ENCODE measurements at places on chromosomes 5 and 9. TPM values are rescaled to one million over a fixed set of nuclear protein-coding genes. Genes with fewer than 3 reads are reported as not detected.

The ORM1 gene
- total RNA-seq = not detected

The CKMT2 gene
- not detected for total RNA-seq

The PRLR gene
- total RNA-seq = 14.2 TPM

The PKD2L2 gene
- total RNA-seq = not detected

The SPATA31C1 gene
- total RNA-seq = not detected

The SIGMAR1 gene
- 148 TPM for total RNA-seq

The RNF14 gene
- 101 TPM for total RNA-seq

The GABRG2 gene
- not detected for total RNA-seq

The IFNA10 gene
- total RNA-seq = not detected

The MUSK gene
- not detected for total RNA-seq

The IFNK gene
- total RNA-seq = not detected

The FYB1 gene
- under 0.01 TPM for total RNA-seq

The ADRA1B gene
- total RNA-seq = 0.32 TPM

The FAM240B gene
- not detected for total RNA-seq

The CNTNAP3B gene
- total RNA-seq = not detected

The BHMT2 gene
- total RNA-seq = 4.4 TPM

The LCN1 gene
- not detected for total RNA-seq

The EQTN gene
- total RNA-seq = not detected

The NR6A1 gene
- not detected for total RNA-seq

The OR1J2 gene
- total RNA-seq = not detected

The SPRY4 gene
- total RNA-seq = 12.8 TPM

The CCDC180 gene
- total RNA-seq = 0.11 TPM
